ENCODE measurements at places on chromosomes 4 and X.

GRCh38 chr4:82268050-82268825 is 105.6 kb downstream of the HNRNPD start:
- no peak for DNase-seq

DNA sequence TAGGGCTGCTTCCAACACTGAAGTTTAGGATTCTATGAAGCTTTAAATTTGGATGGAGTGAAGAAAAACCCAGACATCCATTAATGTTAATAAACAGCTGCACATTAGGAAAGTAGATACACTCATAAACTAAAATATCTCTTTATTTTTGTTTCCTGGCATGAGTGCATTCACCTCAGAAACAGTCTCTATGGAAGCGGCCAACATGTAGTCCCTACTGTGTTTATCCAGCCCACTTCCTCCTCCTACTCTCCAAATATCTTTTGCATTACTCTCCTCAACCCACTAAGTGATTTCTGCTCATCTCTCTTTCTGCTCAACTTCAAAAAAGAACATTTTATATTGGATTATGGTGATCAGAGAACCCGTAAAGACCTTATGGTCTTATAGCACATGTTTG is 180.3 kb upstream of the MXRA5 start:
- DNase-seq = no peak

DNA sequence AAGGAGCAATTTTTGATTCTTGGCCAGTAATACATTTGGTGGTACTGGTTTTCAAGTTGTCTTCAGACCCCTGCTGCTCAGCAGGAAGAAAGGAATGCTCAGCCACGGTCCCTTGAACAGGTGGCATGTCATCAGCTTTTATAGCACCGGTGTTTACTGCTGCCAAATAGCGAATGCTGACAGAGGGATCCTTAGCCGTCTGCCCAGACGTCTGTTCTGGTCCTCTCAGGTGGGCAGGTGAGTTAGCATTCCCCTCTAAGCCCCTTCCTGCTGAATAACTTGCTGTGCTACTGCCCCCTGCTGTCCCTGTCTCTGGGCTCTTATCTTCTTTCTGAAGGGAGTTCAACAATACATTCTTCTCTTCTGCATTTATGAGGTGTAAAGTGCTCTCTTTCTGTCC is 28.4 kb downstream of the BOD1L1 start:
- DNase-seq = no peak

DNA sequence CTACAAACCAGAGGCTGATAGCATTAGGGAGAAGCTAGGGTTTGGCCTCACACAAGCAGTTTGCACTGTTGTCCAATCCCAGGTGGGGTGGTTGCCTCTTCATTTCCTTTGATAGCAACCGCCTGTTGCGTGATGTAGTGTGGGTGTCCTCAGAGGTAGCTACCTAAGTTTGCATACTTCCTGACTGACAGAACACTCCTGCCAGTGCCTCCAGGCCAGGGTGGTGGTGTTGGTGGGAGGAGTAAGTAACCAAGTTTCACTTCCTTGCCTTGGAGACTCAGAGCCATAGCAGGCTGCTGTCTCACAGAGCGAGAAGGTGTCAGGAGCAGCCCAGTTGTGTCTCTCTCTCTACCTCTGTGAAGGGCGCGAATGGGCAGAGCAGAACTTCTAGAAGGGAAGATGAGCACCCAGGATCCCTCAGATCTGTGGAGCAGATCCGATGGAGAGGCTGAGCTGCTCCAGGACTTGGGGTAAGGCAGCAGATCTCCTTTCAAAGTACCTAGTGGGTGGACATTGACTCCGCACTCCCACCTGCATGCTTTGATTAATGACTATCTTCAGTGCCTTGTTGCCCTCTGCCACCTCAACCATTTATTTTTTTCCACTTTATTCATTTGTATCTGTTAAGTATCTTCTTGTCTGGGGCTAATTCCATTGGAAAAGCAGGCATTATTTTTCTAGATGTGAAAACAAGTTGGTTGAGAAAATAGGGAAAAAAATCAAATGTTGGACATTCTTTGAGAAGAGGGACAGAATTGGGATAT is at the start of gene DAPP1:
DAPP1 (plus strand) TSS at position 283 of the 764 bp plus-strand sequence; CDS start at position 370, 87 bp downstream.
- DNase-seq = peak; percentile 32
